Pons (tissue), 1 donor: ENCODE measurements at places on chromosomes 12 and 14.

- no peak for DNase-seq
These were observed 210.4 kb upstream of the SYT10 start for GRCh38 chr12:33649992-33650391.

- DNase-seq, result peak; percentile 67
These were observed 397.1 kb downstream of the MDGA2 start for GRCh38 chr14:47278233-47278842.

DNA sequence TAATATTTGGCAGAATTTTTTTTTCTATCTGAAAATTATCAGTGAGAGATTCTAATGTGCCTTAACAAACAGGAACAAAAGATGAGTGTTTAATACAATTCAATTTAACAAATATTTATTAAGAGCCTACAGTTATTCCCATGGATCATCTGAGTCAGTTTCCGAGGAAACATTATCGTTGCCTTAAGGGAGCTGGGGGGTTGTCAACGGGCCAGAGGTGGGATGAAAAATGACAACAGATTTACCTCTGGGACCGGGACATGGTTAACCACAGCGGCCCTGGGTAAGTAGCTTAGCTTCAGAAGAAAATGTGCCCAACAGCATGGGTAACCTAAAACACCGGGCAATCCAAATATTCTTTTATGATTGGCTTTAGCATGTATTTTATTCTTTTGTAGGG lies 113.6 kb downstream of the DAD1 start:
- DNase-seq, result no peak

GRCh38 chr12:106942775-106943174 lies 12.9 kb upstream of the TMEM263 start:
- no peak for DNase-seq

GRCh38 chr12:12467688-12468261 lies 94.9 kb downstream of the DUSP16 start:
- DNase-seq, result peak; percentile 46

GRCh38 chr12:93937812-93938211 lies 210.6 kb upstream of the PLXNC1 start:
- no peak for DNase-seq

GRCh38 chr12:92138626-92139025 lies 7.0 kb downstream of the BTG1 start:
- DNase-seq, result no peak

GRCh38 chr12:22991250-22991844 lies 366.4 kb downstream of the ETNK1 start:
- DNase-seq, result no peak

DNA sequence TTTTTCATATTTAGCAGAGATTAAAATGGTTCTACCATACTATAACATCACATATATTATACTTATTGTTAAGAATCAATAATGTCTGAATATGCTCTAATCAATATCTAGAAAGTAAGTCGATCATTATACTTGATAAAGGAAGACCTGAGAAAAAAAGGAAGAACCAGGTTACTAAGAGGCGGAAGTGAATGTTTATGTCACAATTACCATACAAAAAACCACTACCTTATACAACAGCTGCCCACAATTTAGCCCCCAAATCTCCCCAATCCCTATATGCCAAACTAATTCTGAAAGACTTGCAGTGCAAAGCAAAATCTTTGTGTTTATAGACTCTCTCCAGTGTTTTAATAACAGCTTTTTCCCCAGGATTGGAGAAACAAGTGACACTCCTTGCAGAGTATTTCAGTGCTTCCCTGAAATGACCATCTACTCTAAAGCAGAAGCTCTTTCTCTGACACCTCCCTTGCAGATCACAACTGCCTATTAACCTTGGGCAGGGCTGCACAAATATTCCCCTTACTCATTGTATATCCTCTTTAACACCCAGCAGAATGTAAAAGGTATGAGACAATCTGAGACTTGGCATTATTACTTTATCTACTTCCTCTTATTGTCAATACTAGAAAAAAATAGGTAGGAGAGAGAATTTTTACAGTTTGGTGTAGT lies 12.7 kb upstream of the SLC2A3 start:
- DNase-seq, result no peak

- DNase-seq, result no peak
These were observed 145.4 kb downstream of the RPAP3 start for GRCh38 chr12:47560415-47560814.

DNA sequence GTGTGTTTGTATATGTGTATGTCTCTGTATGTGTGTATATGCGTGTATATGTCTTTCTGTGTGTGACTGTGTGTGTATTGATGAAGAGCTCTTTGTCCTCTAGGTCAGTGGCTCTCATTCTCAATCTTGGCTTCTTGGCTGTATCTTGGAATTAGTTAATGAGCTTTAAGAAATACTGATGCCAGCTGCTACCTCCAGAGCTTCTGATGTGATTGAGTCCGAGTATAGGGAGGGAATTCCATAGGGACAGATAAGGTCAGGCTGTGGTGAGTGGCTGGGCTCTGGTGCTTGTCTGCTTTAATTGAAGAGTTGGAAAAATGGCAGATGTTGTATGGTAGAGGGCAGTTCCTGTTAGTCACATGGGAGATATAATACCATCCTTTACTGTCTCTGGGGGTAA lies 140.1 kb downstream of the C12orf75 start:
- DNase-seq, result no peak

DNA sequence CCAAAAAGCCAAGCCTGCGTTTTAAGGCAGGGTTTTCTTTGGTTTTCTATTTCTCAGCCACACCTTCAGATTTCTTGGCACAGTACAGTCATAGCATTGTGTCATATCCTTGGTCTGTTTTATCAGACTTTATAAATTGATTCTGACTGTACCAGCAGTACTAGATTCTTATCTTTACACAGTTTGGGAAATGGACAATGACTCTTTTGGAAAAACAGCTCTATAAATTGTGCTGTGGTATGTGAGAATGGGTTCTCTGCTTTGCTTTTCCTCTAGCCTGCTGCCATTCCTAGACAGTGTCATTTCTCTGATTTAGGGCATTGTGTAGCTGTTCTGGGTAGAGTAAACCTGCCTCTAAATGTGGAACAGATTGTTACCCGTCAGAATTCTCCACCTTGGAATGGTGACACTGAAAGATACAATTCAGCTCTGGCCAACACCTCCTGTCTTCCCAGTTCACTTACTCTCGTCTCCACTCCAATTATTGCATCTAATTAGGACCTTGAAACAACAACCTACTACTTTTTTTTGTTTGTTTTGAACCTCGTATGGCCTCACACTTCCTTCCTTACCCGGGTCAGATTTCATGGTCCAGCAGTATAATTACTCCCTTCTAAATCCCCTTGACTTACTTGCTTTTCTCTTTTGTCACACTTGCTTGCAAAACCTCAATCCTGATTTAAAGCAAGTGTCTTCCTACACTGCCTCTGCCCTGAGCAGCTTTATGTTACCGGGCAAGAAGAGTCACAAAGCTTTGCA lies 226.3 kb downstream of the ERC1 start:
- DNase-seq, result no peak

GRCh38 chr12:62426089-62426488 lies 40.5 kb upstream of the MON2 start:
- DNase-seq, result no peak

DNA sequence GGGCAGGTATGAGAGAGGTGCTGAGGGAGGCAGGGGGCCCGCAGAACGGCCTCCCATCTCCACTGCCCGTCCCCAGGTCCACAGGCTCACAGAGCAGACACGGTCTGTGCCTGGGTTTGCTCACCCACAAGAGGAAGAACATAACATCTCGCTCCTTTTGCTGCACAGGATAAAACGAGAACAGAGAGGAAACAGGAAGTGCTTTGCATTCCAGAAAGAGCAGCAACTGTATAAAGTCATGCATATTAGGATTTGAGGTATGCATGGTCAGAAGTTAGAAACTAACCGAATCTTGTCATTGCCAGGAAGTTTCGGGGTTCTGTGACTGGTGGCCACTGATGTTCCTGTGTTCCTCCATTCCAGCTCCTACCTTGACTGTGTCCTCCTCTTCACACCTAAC lies 25.0 kb downstream of the NTF3 start:
- peak; percentile 17 for DNase-seq

- DNase-seq, result peak; percentile 25
These were observed 11.8 kb upstream of the OR6S1 start for GRCh38 chr14:20652996-20653975.

GRCh38 chr12:59595883-59596540 lies at the start of gene SLC16A7:
Gene SLC16A7 (plus strand): TSS chr12:59596029. CDS start chr12:59704802, 108,773 bp downstream.
- DNase-seq, result peak; percentile 83

GRCh38 chr12:122886851-122887818 lies 8.8 kb downstream of the VPS37B start:
- DNase-seq, result no peak

GRCh38 chr12:19959353-19959752 lies 409.0 kb upstream of the PDE3A start:
- DNase-seq, result no peak

- DNase-seq, result no peak
These were observed 499 bp upstream of the GXYLT1 start for GRCh38 chr12:42145197-42145549.
